ENCODE measurements at places on chromosomes 1 and 21.

DNA sequence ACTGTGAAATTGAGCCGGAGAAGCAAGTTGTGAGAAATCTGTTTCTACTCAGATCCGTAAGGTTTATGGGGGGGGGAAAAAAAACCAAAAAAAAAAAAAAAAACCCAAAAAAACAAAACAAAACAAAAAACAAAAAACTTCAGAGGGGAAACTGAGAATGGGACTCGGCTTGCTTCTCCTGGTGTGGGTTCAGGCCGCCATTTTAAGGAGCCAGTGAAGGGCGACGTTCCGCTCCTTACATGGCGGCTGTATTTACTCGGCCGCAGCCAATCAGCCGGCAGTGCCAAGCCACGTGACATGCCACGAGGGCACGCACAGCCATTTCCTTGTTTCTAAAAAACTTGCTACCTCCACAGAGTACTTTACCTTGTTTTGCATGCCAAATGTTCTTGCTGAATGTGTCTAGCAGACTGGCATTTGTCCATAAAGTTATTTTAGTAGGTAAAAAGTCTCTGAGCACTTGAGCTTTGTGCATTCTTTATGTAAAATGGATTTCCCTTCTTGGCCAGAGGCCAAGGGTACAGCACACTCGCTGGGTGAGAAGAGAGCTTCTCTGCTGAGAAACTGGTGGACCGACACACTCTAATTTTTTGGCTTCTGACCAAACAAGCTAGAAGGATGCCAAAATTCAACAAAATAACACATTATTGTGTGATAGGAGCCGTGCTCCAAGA lies 101.8 kb downstream of the NFIA start:
- DNase-seq: peak; percentile 90

GRCh38 chr1:81582467-81582986 lies 218.2 kb upstream of the ADGRL2 start:
- DNase-seq: no peak

GRCh38 chr1:169931795-169932231 lies 38.1 kb upstream of the SCYL3 start:
- DNase-seq: no peak

DNA sequence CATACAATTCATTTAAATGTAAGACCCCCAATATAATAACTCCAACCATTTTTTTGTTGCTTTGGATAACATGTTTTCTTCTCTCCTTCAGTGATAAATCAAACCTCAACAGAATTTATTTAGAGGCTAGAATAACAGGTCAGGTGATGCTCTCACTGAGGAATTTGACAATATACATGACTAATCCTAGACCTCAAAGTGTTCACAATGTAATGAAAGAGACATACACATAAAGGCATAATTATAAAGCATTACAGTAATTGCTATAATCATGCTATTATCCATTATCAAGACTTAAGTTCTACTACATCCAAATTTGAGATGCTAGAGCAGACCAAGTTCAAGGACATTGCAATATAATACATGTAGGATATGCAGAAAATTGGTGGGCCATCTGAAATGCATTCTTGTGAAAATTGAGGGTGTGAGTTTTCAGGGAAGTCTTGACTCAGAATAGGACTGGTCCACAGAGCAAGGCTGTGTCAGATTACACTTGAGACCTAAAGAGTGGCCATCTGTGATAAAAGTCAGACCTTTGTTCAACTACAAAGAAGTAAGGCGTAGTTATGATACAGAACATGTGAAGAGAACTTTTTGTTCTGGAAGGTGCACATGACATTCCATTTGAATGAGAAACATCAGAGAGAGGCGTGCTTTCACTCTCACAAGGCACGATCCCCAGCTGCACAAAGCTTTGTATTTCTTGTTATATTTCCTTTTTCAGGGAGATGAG lies 45.5 kb downstream of the UTP25 start:
- peak; percentile 99 for DNase-seq

- no peak for DNase-seq
Observed at GRCh38 chr1:84107955-84108354, 36.1 kb upstream of the PRKACB start.

- no peak for DNase-seq
Observed at GRCh38 chr1:2001773-2002411, 1.7 kb downstream of the CFAP74 start.

GRCh38 chr1:147891088-147891487 lies 11.5 kb upstream of the GJA8 start:
- DNase-seq: no peak

- no peak for DNase-seq
Observed at GRCh38 chr21:46078978-46079351, 18.9 kb upstream of the COL6A2 start.

- DNase-seq: no peak
Observed at GRCh38 chr1:58588396-58588795, 11.3 kb upstream of the TACSTD2 start.

DNA sequence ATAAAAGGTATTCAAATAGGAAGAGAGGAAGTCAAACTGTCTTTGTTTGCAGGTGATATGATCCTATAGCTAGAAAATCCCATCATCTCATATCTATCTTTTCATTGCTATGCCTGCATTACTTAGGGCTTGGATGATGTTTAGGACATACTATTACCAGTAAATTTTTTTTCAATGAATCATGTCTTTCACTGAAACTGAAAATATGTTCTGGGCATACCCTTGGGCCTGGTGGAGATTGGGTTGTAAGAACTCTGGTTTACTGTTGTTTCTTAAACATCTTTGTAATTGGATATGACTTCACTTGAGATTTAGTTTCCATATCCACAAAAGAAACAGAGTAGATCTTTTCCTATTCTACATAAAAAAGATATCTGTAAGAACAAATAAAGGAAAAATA lies 502.2 kb upstream of the PRMT6 start:
- no peak for DNase-seq

GRCh38 chr1:175278734-175279116 lies 86.1 kb upstream of the KIAA0040 start:
- DNase-seq: no peak

DNA sequence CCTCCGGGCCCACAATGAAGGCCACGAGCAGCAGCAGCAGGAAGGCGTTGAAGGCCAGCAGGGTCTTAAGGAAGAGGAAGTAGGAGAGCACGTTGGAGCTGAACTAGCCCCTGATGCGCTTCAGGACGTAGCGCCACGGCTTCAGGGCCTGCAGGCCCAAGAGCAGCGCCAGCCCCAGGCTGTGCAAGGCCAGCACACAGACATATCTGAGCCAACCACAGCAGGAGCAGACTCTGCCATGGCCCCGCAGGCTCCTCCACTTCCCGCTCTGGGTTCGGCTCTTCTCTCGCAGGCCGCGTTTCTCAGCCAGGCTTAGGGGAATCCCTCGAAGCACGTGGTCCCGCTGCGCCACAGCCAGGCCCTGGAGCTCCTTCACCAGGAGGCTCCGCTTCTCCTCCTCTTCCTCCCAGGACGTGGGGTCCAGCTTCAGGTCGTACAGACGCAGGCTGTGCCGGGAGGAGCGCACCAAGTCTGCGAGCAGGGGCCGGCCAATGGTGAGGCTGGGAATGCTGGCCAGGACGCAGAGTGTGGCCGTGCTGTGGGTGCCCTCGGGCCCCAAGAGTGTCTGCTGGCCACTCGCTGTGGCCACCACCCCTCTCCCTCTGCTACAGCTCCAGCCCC lies 41.7 kb downstream of the ZNF691 start:
- DNase-seq: no peak

DNA sequence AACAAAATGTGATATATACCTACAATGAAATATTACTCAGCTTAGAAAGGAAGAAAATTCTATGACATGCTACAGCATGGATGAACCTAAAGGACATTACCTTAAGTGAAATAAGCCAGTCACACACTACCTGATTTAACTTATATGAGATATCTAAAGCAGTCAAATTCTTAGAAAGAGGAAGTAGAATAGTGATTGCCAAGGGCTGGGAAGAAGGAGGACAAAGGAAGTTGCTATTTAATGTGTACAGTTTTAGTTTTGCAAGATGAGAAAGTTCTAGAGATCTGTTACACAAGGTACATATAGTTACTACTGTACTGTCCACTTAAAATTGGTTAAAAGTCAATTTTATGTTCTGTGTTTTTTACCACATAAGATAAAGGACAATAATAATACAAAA lies 87.5 kb upstream of the KCTD3 start:
- no peak for DNase-seq

GRCh38 chr1:110229348-110230001 lies 19.4 kb downstream of the KCNC4 start:
- DNase-seq: no peak

GRCh38 chr1:113947388-113948107 lies 18.4 kb downstream of the HIPK1 start:
- DNase-seq: no peak

DNA sequence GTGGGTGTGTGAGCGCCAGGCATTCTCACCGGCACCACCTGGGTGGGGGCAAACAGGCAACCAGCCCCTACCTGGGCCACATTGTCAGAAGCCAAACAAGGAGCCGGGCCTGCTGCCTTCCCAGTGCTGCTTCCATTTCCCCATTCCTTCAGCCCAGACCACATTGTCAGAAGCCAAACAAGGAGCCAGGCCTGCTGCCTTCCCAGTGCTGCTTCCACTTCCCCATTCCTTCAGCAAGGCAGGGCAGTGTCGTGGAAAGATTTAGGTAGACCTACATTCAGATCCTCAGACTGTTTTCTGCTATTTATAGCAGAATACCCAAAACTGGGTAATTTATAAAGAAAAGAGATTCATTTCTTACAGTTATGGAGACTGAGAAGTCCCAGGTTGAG lies 47.0 kb upstream of the EFHD2 start:
- DNase-seq: no peak

GRCh38 chr1:181658581-181658980 lies 175.3 kb downstream of the CACNA1E start:
- no peak for DNase-seq

DNA sequence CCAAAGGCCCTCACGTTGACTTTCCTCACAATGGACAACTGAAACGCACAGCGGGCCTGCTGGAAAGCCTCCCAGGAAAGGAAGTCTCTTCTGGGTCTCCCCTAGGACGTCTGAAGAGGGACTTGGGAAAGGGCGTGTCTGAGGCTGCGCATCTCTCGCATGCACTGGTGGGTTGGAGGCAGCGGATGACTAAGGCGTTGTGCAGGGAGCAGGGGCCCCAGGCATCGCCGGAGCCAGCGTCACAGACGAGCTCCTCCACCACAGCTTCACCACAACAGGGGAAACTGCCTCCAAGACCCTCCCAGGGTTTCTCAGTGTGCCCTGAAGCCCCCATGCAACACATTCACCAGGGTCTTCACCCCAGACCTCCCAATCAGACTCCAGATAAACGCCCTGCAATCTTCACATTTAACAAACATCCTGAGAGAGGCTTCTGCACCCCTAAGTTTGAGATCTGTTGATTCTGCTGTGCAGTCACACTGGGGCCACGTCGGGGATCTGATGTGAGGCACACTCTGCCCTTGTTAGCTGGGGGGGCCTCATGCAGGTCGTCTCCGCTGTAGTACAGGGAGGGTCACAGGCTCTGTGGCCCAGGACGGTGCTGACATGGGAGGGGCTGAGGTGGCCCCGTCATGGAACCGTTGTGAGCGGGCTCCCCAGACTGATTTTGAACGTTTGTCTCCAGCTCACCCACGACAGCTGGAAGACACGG lies 7.0 kb upstream of the TFF1 start:
- DNase-seq: no peak

DNA sequence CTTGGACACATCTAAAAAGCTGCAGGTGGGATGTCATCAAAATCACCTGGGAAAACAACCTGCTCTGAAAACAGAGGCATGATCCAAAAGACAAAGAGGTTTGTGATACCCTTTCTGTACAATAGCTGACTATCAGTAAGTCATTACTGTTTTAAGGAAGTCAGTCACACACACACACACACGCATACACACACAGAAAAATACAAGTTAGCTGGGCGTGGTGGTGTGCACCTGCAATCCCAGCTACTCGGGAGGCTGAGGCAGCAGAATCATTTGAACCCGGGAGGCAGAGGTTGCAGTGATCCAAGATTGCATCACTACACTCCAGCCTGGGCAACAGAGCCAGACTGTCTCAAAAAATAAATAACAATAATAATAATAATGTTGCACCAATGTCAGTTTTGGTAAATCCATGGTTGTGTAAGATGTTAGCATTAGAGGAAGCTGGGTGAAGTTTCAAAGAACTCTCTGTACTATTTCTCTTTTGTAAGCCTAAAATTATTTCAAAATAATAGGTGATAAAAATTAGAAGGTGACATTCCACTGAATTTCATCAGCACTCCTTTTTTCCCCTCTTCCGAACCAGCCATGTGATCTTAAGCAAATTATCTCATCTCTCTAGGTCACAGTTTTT lies 9.9 kb upstream of the HLCS start:
- no peak for DNase-seq

GRCh38 chr21:40386981-40387747 lies 459.8 kb downstream of the DSCAM start:
- DNase-seq: no peak

GRCh38 chr1:166114419-166114818 lies 52.4 kb downstream of the FAM78B start:
- no peak for DNase-seq

DNA sequence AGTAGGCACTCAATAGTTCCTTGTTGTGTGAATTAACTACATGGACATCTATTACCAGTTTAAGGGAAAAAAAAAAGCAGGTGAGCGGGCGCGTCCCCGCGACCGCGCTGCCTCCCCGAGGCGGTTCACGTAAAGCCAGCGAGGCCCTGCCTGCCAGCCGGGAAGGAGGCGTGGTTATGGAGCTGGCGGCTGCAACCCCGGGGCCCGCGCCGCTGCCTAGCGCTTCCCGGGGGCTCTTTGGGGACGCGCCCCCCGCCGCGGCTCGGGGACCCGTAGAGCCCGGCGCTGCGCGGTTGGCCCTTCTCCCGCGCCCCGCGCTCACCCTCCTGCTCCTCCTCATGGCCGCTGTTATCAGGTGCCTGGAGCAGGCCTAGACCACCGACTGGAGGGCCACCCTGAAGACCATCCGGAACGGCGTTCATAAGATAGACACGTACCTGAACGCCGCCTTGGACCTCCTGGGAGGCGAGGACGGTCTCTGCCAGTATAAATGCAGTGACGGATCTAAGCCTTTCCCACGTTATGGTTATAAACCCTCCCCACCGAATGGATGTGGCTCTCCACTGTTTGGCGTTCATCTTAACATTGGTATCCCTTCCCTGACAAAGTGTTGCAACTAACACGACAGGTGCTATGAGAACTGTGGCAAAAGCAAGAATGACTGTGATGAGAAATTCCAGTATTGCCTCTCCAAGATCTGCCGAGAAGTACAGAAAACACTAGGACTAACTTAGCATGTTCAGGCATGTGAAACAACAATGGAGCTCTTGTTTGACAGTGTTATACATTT lies 2.6 kb upstream of the CC2D1B start:
- DNase-seq: no peak
